Stimulated activated CD8-positive, alpha-beta memory T cell treated with anti-CD3 and anti-CD28 coated beads, Interleukin-15, amount 100 ng/mL, for 48 hours (primary cell): ENCODE measurements at places on chromosomes 5 and 9.

DNA sequence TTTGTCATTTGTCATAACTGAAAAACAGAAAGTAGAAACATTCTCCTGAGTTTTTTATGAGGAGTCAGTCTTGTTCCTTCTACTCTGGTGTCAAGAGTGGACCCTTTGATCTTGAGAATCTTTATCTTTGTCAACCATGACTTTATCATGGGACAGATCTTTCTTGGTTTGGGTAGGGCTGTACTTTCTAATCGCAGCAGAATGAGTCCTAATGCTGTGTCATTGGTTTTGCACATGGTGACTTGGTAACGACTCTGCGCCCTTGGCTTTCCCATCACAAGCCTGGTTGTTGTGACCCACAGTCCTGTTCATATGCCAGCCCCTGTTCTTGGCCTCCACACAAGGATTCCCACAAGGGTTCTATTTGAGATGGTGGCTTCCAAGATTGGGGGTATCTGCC, 45.6 kb downstream of the AOPEP start:
- no peak for DNase-seq

- no peak for DNase-seq
Observed at GRCh38 chr5:90909101-90909503, 350.5 kb downstream of the ADGRV1 start.

DNA sequence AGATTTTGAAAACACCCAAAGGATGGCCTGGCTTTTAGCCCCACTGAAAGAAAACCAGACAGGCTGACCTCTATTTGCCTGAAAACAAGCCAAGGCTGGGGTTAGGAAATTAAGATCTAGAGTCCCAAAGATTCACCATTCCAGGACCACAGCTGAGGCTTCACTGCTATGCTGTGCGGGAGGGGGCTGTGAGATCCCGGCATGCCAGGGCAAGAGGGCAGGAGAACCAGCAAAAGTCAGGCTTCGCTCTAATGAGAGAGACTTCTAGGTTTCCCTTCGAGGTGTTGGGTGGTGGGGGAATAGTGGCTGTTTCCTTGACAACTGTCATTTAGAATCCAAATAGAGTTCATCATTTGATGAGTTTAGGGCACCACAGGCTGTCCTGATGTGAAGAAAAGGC, 152.9 kb upstream of the NFIB start:
- DNase-seq: no peak

DNA sequence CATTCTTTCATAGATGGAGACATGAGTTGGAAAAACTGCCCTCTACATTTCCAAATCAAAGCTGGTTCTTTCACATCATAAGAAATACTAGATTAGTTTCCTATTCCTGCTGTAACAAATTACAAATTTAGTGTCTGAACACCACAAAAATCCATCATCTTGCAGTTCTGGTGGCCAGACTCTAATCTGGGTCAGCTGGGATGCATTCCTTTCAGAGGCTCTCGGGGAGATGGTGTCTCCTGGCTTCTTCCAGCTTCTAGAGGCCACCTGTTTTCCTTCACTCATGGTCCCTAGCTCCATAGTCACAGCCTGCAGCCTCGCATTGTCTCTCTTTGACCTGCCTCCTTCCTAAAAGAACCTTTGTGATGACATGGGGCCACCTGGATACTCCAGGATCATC, 65.2 kb downstream of the RETREG1 start:
- DNase-seq: no peak

DNA sequence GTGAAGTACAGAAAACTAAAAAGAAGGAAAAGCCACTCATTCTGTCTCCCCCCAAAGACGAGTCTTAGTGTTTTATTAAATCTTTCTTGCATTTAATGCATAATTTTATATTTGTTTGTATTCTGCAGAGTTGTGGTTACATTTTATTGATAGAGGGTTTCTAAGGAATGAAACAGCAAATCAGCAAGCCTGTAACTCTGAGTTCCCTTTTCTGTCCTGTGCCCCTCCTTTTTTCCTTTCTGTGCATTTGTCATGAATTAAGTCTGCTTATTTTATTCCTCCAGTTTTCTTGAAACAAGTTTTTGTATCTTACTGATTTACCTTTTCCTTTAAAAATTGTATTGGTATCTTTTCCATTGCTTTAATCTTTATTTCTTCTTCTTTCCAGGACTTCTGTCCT, 132.8 kb downstream of the MUSK start:
- DNase-seq: no peak

- DNase-seq: no peak
Observed at GRCh38 chr5:59813761-59814536, 79.6 kb downstream of the PDE4D start.

GRCh38 chr5:89232139-89232603, 349.2 kb upstream of the MEF2C start:
- no peak for DNase-seq

DNA sequence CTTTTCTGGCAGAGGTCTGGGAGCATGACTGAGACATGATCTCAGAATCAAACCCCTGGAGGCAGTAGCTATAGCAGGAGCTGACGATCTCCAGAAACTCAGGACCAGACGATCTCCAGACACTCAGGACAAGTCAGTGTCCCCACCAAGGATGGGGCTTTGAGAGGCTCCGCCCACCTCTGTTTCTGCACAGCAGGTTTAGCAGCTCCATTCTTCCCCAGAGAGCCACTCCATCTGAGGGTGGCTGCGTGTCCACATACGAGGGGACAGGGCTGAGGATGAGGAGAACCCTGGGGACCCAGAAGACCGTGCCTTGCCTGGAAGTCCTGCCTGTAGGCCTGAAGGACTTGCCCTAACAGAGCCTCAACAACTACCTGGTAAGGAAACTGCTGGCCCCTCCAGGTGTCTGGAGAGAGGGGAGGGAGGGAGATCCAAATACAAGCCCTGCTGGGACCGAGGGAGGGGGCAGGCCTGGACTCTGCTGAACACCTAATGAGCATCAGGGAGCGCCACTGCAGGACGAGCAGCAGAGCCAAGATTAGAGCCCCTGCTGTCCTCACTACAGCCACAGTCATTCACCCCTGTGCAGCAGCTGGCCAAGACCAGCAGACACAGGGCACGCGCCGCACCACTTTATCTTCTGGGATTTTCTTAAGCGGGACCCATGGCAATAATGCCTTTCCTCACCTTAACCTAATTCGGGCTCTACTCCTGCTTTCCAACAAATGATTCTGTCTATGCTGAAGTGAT, at the start of gene GABRP:
Gene GABRP, plus strand, starts transcription at position 228 of the 750 bp plus-strand sequence. CDS start 4,891 bp downstream, outside the sequence.
- no peak for DNase-seq

- no peak for DNase-seq
Observed at GRCh38 chr9:72537011-72537545, 15.7 kb downstream of the TMC1 start.

DNA sequence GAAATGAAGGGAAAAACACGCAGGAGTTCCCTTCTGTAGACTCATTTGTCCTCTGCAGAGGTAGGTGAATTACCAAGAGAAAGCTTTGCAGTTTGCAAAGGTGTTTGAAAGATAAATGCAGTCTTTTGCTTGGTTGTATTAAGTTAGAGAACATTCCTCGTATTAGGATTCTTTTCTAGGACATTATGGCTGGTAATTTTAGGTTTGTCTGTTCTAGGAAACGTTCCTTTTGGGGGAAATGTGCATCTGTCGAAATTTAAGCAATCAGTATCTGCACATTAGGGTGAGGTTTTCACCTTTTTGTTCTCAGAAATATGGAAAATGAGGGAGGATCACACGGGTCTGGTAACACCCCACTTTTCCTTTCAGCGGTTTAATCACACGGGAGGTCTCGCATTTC, 45.1 kb downstream of the GAS1 start:
- no peak for DNase-seq

- DNase-seq: no peak
Observed at GRCh38 chr5:149356391-149356790, 1.5 kb upstream of the PCYOX1L start.

DNA sequence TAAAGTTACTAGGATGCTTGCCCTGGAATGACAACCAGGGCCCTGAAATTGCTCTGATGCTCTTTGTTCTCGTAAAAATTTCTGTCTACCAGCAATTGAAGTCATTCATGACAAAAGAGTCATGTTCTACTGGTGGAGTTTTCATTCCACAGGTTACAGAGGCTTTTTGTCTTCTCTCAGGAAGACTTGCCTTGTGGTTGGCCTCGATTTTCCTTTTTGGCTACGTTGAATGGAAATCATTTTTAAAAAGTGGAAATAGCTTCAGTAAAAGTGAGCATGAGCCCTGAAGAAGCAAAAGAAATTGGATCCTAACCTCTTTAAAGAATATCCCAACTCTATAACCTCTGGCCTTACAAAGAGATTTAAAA, 255.2 kb downstream of the AOPEP start:
- DNase-seq: no peak

GRCh38 chr5:88118179-88118578, 150.5 kb downstream of the TMEM161B start:
- DNase-seq: no peak

DNA sequence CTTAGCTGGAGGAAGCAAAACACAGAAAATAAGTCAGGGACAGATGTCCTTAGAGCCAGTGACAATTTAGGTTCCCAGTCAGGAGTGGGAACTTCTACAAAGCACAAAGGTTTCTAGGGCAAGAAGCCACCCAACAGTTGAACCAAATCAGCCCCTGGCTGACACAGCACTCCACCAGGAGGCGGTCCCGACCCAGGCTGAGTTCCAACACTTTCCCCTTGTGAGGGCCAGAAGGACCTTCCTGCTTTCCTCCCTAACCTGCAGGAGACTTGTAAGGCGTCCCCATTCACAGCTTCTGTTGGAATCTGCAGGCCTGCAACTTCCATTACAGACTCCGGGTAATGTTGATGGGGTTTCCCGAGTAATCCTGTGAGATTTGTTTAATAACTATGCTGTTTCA, 416.4 kb upstream of the IRX1 start:
- DNase-seq: no peak

GRCh38 chr5:65760504-65761275, 38.7 kb downstream of the NLN start:
- DNase-seq: no peak

- no peak for DNase-seq
Observed at GRCh38 chr9:131598121-131598520, 52.8 kb downstream of the PRRT1B start.

- no peak for DNase-seq
Observed at GRCh38 chr9:136939431-136939995, 5.0 kb downstream of the FBXW5 start.

GRCh38 chr5:179118756-179119414, 58.7 kb downstream of the ZNF354C start:
- no peak for DNase-seq

DNA sequence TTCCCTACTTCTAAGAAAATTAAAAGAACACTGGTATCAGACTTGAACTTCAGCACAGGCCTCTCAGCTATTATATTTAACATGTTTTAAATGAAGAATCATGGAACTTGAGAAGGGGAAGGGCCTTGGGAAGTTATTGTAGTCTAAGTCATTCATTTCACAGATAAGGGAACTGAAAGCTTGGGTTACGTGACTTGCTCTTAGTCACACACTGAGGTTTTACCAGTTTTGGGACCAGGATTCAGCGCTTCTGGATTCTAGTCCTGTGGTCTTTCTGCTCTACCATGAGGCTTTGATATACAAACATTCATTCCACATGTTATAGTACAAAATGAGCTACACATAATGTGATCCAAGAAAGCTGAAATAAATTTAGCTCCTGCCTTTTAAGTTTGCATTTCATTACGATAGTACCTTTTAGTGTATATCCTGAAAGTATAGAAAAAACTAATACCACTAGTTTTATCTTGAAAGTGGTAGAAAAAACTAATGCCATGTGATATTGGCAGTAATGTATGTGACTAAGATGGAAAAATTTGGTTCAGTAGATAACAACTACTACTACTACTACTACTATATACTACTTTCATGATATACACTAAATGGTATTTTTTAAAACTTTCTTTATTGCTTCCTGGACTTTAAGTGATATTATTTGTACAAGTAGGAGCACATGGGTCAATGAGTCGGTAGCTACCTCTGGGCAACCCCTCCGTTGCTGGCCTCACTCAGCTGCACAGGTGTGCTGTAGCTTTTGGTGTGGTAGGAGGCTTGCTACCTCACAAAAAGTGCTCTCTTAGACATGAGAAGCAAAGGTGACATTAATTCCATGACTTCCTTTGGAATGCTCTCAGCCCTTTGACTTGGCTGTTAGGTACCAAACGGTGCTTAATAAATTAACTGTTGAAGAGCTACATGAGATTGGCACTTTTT, 40.7 kb downstream of the F2RL2 start:
- no peak for DNase-seq

DNA sequence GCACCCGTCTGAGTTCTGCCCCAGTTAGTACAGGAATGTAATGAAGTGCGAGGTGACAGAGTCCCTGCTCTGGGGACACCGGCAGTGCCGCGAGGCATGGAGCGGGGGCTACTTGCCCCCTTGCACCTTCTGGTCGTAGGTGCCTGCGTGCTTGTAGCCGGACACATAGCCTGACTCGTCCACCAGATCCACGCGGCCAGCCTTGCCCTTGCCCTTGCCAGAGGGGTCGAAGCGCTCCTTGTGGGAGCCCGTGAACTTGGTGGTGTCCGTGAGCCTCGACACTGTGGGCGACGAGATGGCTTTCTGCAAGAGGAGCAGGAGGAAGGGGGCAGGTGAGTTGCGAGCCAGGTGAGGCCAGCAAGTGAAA, 28.2 kb downstream of the TPPP start:
- no peak for DNase-seq

DNA sequence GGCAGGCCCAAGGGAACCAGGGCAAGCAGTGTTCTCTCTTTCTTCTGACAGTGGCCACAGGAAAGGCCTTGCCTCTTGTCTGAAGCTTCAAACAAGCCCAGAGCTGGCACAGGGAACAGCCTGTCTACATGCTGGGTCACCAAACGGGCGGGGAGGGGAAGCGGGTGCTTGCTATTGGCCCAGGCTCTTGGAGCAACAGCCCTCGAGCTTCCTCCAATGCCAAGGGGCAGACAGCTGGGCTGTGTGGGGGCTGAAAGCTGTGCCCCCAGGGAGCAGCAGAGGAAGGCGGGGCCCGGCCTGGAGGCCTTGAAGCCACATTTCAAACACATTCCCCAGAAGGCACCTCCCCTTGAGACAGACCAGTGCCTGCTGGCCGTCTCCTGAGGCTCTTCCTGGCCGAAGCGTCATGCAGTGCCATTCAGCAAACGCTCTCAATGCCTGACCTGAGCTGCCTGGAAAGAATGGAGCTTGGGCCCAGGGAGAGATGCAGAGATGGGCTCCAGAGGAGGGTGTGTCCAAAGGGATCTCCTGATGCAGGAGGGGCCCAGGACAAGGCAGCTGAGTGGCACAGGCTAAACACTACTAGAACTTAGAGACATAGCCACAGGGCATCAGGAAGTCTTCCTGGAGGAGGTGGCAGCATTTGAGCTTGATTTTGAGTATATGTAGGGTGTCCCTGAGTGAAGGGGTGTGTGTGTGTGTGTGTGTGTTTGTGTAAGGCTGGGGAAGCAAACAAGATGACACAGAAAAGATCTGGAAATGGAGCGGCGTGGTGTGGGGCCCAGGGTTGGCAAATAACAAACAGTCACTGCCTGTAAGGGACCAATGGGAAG, 2.5 kb downstream of the FIBCD1 start:
- no peak for DNase-seq

- no peak for DNase-seq
Observed at GRCh38 chr9:93039456-93039855, 19.0 kb upstream of the SUSD3 start.

DNA sequence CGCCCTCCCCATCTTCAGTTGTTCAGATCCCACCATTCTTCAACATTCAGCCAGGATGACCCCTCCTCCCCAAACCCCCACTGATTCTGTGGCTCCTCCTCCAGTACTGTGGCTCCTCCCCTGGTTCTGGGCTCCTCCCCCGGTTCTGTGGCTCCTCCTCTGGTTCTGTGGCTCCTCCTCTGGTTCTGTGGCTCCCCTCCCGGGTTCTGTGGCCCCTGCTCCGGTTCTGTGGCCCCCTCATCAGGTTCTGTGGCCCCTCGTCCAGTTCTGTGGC, 32.8 kb downstream of the C5orf15 start:
- DNase-seq: no peak
